ENCODE measurements at places on chromosomes 7 and 10.

DNA sequence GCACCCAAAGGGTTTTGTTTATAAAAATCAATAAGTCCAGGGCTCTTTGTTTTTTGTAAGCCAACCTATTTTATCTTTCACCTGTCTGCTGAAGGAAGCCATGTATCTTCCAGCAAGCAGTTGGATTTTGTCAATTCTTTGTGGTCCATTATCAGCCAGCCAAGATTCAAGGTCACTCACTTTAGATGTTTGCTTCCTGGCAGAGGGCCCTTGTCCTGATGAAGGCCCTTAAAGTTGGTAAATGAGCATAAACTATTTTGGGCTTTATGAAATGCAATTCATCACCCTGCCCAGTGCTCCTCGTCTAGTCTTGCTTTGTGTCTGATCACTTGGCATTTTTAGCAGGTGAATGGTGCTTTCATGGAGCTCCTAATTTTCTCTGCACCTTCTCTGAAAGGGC, 1004.2 kb downstream of the GRID1 start:
- no peak for DNase-seq

- DNase-seq, result no peak
Measured at GRCh38 chr10:33453081-33454025, 118.9 kb upstream of the NRP1 start.

GRCh38 chr7:46015107-46015868, 94.2 kb upstream of the IGFBP3 start:
- DNase-seq, result no peak

DNA sequence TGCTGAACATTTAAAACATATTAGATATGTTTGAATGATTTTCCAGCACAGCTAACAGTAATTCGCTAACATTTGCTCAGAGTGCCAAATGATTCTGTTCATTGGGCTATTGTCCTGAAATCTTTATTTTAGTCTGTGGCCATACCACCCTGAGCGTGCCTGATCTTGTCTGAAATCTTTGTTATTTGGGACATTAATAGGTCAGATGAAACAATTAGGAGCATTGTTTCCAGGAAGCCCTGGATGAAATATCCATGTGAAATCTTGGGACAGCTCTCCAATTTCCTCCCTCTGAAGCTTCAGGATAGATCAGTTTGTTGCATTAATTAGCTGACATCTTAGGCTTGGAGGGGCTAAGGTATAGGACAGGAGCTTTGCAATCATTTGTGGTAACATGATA, 512.0 kb downstream of the KIF20B start:
- DNase-seq, result no peak

DNA sequence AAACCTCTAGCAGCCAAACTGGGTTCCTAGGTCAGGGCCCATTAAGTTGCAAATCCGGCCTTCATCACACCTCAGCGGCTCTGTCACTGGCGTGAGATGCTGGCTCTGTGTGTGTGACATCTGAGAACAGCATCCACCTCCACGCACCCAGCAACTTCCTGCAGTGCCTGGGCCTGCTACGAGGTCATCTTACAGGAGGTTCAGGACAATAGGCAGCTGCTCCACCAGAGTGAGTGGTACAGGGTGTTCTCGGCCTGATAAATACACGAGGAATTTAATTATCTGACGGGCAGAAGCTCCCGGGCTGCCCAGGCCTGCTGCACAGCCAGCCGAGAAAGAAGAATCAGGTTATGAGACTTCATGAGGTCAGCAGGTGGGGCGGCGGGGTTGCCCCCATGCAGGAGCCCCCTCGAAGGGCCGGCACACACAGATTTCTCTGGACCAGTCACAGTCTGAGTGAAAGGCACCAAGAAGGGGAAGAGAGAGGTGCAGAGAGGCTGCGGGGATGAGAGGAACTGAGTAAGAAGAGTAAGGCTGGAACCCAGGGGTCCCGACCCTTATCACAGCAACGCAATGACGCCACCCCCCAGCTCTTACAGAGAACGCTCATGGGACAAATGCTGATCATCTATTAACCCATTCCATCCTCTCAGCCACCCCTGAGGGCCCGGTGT, 49.3 kb downstream of the CALML3 start:
- DNase-seq, result no peak
